ENCODE measurements at places on chromosomes 5 and 9.

DNA sequence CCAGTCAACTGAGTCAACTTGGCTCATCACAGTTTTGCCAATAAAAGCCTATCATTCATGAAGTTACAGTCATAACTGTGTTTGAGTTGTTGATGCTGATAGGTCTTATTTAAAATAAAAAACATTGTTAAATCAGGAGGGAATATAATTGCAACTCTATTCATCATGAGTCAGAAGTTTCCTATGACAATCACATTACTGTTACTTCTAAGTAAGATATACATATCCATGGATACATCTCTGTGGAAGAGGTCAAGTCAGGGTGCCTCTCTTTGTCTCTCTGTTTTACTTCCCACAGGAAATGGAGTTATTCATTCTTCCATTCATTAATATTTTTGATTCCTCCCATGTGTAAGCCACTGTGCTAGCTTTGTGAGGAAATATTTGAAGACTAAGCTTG is 2015.4 kb upstream of the WWC1 start:
- no peak for DNase-seq

DNA sequence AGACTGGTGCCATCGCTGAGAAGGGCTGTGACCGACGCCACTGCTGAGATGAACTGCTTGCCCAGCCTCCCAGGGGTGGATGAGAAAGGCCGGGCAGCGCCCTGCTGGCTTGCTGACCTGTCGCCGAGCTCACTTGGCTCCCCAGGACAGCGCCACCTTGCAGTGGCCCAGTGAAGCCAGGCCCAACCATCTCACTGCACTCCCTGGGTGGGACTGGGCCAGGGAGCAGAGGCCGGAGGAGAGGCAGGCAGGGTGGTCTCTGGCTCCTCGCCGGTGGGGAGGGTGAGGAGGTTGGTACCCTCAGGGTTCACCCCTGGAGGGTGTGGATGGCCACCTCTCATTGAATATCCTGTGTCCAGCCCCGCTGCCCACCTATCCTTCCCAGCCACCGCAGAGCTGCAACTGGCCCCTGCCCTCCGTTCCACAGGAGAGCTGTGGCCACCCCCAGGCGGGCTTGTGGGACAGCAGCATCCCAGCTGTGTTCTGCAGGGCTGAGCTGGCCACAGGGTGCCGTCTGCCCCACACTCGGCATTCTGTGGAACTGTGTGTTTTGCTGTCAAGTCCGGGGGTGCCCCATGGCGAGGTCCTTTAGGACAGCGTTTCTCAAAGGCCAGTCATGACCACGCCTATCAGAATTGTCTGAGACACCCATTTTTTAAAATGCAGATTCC is 41.0 kb upstream of the FCN2 start:
- no peak for DNase-seq

- DNase-seq, result no peak
These were observed 167.0 kb upstream of the FBXL17 start for GRCh38 chr5:108548684-108549596.

- no peak for DNase-seq
These were observed 212.4 kb upstream of the DMAC1 start for GRCh38 chr9:8011974-8012373.

- DNase-seq, result no peak
These were observed 85.7 kb downstream of the AMBP start for GRCh38 chr9:113992276-113992951.

- DNase-seq, result peak; percentile 85
These were observed 5.4 kb upstream of the FOXI1 start for GRCh38 chr5:170100066-170100943.

DNA sequence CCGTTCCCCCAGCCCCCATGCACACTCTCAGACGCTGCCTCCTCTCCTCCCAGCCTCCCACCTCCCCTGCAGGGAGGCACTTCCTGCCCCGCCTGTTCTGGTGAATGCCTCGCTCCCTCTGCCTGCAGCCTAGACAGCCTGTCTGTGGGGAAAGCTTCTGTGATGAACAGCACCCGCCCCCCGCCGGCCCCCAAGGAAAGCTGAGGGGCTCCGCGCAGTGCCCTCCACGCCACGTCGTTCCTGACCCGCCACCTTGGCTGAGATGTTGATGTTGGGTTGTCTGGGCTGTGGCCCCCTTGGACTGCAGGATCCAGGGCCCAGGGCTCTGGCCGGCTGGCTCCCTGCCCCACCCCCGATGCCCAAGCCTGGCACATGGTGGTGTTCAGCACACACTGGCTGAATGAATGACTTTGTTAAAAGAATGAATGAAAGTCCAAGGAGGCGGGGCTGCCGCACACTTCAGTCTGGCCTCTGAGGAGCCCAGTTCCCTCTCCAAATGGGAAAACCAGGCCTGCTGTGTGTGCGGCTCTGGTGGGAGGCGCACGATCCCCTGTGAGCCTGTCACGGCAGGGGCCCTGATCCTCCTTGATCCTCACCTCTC is 2.1 kb upstream of the MYMK start:
- no peak for DNase-seq

GRCh38 chr5:39274398-39275085 is 55.2 kb upstream of the FYB1 start:
- DNase-seq, result no peak

GRCh38 chr5:98099448-98100105 is 673.9 kb upstream of the RGMB start:
- DNase-seq, result no peak

GRCh38 chr5:105413406-105413990 is 1850.9 kb upstream of the NUDT12 start:
- no peak for DNase-seq

GRCh38 chr5:159094745-159095144 is 5.0 kb downstream of the EBF1 start:
- peak; percentile 86 for DNase-seq

DNA sequence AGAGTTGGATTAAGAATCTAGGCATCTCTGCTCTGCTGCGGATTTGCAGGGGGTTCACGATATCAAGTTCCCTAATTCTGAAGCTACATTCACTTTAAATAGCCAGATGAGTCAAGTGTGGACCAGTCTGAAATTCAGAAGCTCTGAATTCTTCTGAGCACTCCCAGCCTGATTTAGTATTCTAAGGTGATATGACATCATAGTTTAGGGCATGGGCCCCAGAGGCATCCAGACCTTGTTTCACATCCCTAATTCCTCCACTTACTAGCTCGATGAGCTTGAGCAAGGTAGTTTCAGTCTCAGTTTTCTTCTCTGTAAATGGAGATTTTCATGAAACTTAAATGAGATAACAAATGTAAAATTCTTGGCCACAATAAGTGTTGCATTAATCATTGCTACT is 65.2 kb downstream of the TMEM167A start:
- DNase-seq, result no peak

- DNase-seq, result no peak
These were observed 286.4 kb upstream of the WWC1 start for GRCh38 chr5:168005093-168005492.

DNA sequence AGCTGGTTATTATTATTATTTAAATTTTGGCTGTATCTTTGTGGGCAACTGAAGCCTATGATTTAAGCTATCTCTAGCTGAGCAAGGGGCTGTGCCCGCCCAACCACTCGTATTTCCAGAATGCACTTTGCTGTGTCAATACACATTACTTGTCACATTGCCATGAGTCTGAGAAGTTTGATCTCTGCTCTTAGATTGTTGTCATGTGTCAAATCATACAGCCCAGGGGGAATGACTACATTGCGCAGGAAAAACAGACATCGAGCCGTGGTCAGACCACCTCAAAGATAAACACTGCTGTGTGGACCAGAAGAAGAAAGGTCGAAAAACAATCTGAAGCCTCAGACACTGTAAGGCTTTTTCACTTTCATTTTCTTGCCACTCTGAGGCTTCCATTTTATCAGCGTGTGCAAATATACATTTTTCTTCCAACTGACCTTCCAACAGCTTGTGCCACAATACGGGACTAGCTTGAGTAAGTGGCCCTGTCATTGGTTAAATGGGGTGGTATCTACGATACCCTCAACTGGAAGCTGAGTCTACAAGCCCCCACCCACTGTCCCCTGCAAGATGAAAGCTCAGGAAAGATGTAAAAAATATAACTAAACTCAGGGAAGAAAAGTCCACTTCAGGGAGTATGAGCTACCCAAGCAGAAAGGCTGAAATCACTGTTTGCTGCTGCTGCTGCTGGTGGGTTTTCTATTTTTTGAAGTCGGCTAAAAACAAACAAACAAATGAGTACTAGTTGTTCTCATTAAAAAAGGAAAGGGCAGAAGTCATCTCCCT is 603.0 kb downstream of the BNC2 start:
- DNase-seq, result peak; percentile 6

- DNase-seq, result no peak
These were observed 118.1 kb downstream of the DPYSL3 start for GRCh38 chr5:147391781-147392180.

GRCh38 chr9:7145361-7146069 is 387.7 kb downstream of the KDM4C start:
- no peak for DNase-seq

- DNase-seq, result no peak
These were observed 155.9 kb upstream of the SHB start for GRCh38 chr9:38224941-38225340.

DNA sequence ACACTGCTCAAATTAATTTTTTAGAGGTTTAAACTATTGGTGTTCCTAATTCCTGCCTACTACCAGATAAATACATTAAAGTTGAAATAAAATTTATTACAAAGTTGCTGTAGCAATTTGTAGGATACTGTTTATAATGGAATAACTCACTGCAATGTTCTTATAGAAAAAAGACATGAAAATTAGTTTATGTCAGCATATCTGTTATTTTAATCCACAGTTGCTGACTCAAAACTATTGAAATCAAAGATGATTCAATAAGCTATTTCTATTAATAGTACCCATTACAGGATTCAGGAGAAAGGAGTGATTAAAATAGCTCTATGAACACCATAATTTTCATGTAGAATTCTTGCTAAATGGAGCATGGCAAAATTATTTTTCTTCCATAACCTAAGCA is 764.4 kb upstream of the NUDT12 start:
- no peak for DNase-seq

DNA sequence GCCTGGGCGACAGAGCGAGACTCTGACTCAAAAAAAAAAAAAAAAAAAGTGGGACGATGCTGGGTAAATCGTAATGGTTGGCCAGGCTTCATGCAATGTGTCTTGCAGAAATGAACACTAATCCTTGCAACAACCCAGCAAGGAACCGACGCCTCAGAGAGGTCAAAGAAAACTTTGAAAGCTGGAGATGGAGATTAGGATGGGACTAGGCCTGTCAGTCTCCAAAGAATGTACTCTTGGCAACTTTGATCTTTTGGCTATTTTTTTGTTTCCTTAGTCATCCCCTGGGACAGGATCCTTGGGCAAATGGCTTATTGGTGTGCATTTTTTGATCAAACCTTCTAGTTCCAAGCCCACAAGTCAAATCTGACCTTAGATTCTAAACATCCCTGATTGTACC is 10.6 kb upstream of the PWWP2A start:
- DNase-seq, result no peak

DNA sequence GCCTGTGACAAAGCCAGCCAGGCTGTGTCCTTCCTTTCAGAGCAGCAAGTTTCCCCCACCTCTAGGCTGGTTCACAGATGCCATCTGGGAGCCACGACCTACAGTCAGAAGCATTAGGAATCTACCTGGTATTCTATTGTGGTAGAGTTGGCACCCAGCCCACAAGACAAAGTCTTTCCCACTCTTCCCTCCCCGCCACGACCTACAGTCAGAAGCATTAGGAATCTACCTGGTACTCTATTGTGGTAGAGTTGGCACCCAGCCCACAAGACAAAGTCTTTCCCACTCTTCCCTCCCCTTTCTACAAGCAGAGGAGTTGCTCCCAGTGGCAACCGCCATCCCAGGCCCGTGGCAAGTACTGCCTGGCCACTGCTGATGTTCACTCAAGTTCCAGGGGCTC is 157.8 kb upstream of the TNC start:
- no peak for DNase-seq

DNA sequence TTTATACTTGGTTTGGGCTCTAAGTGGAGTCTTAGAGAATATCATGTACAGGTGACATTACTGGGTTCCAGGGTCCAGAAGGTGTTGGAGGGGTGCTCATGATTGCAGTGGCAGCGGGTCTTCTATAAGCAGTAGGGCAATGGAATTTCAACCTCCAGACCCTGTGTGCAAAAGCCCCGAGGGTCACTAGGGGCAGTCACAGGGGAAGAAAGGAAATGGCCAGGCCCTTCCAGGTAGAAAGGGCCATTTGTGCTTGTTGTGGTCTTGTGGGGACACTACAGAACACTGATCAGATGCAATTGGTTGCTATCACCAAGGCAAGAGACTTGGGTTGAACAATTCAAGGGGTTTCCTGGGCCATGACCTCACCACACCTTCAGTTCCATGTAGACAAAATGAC is 283.4 kb downstream of the GADD45G start:
- no peak for DNase-seq

DNA sequence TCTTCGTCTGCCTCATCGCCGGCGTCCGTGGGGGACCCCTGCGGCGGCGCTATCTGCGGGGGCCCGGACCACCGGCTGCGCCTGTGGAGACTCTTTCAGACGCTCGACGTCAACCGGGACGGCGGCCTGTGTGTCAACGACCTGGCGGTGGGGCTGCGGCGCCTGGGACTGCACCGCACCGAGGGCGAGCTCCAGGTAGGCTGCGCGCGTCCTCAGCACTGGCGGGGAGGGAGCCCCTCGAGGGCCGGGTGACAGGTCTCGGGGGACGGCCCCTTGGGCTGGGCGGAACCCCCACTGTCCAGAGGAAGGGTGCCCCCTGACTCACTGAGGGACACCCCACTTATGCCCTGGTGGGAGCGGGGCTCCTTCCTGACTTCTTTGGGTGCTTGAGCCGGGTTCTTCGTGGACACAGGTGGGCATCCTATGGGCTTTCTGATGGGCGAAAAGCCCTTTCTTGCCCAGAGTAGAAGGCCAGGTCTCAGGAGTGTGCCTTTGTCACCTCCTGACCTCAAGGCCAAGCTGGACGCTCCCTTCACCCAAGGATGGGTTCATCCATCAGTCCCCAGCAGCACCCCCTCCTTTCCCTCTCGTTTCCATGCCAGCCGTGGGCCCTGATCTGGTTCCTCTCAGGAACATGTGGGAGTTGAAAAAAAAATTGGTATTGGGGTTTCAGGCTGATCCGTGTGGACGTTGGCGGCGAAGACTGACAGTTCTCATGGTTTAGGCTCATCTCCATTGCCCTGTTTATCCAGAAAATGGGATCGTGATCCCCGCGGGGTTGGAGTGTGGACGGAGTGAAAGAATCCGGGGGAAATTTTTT is 564 bp downstream of the SLC25A25 start:
- DNase-seq, result no peak

- no peak for DNase-seq
These were observed 12.7 kb upstream of the TRIM32 start for GRCh38 chr9:116674210-116674980.

Measured in hindlimb muscle (tissue), 1 donor.